ENCODE measurements at places on chromosomes 1 and 21.

- DNase-seq = no peak
Observed at GRCh38 chr1:184118046-184118445, 66.5 kb downstream of the TSEN15 start.

DNA sequence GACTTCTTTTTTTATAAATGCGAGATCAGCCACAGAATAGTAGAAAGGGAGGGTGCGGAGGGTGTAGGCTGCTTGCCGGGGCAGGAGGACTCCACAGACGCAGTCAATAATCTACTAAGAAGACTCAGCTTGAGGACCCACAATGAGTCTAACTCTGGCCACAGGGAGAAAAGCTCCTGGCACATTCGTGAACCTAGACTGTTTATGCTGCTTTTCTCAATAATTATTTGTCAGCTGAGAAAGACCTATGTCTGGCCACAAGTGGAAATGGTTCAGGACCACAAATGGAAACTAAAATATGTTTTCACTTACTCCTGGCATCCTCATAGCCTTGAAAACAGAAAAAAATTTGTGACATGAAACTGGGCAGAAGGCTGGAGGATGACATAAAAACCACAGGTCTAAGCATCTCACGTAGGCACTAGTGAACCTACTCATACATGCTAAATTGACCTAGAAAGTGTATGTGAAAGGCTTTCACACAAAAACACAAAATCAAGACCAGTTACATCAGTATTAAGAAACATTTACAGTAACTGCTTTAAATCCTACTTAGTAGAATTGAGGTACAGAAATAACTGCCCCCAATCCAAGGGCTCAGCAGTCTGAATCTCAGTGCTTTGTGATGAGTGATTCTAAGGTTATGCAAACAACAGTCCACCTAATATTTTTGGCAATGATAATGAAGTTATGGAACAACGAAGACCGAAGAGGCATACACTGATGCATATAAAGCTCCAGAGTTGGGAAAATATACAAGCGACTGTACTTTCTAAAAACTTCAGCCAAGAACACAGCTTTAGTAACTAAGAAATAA is 159.5 kb downstream of the SLC45A1 start:
- DNase-seq = no peak

DNA sequence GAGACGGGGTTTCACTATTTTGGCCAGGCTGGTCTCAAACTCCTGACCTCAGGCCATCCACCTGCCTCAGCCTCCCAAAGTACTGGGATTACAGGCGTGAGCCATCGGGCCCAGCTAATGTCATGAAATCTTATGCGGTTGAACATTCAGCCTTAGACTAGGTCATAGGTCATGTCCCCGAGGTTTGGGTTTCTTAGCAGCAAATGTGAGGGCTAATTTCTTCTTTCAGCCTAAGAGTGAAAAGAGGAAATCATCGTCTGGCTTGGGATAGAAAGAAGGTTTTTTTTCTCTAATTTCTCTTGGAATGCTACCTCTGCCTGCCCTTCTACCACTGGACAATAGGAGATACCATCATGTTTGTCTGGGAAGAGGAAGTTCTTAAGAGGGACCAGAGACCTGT is 18.0 kb upstream of the PIK3CD start:
- DNase-seq = no peak

DNA sequence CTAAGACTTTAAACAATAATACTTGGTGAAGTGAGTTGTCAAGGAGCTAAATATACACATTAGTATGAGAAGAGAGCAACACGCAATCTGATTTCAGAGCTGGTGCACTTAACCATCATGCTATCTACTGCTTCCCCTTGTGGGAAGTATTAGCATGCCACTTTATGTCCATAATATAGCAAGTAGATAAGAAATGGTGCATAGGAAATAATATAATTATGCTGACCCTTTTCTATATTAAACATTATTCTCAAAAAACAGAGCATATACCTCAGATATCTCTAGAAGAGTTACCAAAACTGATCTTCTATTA is 63.4 kb downstream of the MAGI3 start:
- no peak for DNase-seq

DNA sequence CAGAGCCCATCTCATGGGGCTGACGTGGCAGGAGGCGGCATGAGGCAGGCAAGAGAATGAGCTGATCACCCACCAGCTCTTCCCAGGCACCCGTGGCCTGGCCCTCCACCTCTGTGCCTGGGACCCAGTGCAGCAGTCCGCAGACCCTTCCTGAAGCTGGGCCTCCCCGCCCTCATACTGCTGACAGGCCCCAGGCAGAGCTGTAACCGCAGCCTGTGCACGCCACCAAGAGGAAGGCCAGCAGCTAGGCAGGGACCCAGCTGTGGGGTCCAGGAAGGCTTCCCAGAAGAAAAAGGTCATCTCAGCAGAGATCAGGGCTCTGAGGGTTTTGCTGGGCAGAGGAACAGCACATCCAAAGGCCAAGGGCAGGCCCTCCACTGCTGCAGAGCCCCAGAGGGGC is 9.8 kb upstream of the MTFR1L start:
- no peak for DNase-seq

DNA sequence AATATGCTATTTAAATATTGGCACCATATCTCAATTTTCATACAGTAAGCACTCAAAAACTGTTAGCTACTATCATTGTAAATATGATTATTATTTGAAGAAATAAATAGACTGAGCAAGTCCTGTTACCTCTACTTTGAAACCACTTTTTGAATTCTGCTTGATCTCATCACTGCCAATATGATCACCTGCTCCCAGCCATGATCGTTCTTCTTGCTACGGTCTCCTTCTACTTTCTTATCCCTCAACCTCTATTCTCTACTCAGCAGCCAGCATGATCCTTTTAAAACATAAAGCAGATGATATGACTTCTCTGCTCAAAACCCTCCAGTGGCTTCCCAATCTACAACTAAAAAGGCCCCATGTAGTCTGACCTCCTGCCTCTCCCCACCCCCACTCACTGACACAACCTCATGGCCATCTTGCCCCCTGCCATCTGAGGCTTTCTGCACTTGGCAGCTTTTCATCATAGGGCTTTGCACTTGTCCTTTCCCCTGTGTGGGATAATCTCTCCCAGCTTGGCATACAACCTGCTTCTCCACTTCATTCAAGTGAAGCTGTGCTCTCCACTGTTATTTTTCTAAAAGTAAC is 27.2 kb downstream of the CD34 start:
- DNase-seq = no peak

GRCh38 chr1:40748841-40749718 is 34.5 kb upstream of the KCNQ4 start:
- DNase-seq = no peak

DNA sequence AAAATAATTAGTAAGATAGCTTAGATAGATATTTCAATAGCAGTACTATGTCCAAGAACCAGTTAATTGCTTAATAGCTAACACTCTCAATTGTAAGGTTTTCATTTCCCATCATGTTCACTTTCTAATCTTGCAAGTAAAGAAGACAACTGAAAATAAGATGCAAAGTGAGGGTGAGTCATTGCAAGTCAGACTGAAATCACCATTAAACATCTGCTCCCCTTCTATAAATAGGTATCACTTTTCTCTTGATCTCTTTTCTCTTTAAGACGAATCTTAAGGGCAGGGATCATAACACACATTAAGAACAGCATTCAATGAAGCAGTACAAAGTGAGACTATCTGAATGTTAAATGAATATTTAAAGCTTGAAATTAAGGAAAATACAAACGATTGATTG is 40.4 kb downstream of the UBR4 start:
- DNase-seq = no peak

DNA sequence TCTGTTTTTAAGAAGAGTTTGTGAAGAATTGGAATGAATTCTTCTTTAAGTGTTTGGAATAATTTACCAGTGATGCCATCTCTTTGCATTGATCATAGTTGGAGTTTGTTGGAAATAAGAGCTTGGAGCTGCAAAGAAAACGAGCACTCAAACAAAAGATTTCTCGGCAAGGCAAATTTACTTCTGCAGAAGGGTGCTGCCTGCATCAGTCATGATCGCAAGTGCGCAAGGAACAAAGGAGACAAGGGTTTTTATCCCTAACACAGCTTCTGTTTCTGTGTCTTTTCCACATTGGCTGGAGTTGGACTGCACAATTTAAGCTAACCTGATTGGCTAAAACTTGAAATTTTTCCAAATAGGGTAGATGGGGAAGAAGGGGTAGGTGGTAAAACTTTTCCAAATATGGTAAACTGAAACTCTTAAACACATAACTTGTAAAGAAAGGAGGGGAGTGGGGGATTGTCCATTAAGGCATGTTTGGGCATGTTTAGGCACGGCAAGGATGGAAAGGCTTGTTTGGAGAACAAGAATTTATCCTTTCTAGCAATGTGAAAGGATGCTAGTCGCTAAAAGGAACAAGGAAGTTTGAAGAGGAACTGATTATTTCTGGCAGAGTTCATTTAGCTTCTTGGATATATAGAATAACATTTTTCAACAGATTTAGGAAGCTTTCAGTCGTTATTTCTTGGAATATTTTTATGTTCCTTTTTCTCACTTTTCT is 3.5 kb upstream of the AADACL4 start:
- DNase-seq = no peak

- no peak for DNase-seq
Observed at GRCh38 chr1:33390542-33390941, 40.4 kb downstream of the PHC2 start.

- no peak for DNase-seq
Observed at GRCh38 chr1:231919886-231920285, 293.3 kb downstream of the DISC1 start.

DNA sequence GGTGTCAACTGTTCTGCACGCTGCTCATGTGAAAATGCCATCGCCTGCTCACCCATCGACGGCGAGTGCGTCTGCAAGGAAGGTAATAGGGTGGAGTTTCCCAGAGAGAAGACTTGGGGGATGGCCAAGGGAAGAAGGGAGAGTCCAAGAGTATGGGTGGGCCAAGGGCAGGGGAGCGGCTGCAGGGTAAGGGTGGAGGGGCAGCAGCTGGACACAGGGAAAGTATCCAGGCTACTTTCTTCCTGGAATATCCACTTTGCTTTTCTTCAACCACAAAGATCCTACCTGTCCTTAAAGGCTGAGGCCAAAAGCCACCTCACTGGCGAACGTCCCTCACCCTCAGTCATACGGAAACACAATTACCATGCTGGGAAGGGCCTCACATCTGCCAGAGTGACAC is 11.5 kb upstream of the LRRC71 start:
- no peak for DNase-seq

DNA sequence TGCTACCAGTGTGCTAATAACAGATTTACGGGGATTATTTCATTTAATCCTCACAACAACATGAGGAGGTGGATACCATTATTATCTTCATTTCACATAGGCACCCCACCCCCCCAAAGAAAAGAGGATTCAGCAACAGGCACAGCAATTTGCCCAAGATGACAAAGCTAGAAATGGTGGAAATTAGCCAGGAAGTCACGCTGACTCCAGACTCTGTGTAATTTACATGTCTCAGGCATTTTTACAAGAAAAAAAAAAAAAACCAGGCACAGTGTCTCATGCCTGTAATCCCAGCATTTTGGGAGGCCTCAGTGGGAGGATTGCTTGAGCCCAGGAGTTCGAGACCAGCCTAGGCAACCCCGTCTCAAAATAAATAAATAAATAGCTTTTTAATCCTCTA is 37.5 kb upstream of the PRDM2 start:
- DNase-seq = no peak

DNA sequence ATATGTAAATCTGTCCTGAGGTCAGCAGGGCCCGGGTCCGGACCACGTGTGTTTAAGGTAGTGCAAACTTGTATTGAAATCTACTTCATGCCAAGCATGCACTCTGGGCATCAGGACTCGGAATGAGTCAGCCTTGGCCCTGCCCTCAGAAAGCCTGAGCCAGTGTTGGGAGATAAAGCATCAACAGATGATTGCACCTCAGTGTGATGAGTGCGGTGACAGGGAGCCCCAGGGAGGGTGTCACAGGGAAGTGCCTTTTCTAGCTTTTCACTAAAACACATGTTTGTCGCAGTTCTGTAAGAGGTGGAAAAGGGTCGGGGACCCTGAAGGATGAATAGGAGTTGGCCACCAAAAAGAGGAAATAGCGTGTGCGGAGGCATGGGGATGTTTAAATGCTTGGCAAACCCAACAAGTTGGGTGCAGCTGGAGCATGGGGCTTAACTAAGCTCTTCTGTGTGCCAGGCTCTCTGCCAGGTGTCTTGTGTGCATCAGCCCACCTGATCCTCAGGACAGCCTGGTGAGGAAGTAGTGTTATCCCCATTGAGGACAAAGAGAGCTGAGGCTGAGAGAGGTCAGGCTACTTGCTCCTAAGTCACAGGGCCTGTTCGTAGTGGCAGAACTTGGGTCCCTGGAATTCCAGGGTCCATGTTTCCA is 48.2 kb upstream of the EPB41 start:
- no peak for DNase-seq
